Progenitor cell of endocrine pancreas (in vitro differentiated cells): ENCODE measurements at places on chromosomes 11 and 22. TPM values are rescaled to one million over a fixed set of nuclear protein-coding genes. Genes with fewer than 3 reads are reported as not detected.

- no peaks in the 10 kb centered on the region for H3K27me3 ChIP-seq
- no peak for DNase-seq
Observed at GRCh38 chr11:70307176-70307575, 36.7 kb downstream of the PPFIA1 start.

DNA sequence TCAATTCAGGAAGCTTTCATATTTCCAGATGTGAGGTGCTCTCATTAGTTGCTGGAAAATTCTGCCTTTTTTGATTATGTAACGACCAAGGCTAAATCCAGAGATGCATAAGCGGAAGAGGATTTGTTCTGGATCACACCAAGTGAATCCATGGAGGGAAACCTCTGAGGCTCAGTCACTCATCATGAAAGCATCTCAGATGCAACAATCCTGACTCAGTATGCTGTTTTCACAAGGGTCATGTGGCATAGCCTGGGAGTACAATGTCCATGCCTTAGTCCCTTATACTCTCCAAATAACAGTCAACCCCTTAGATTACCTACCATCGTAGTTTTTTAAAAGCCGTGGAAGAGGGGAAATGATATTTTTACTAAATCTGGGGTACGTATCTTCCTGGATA lies 445.6 kb downstream of the NTM start:
- no peak overlapping the region for H3K4me3 ChIP-seq
- peaks cover 2% of the 10 kb centered on the region for H3K4me1 ChIP-seq

The IZUMO1R gene
- not detected in 2 replicates for total RNA-seq

The DDIAS gene
- total RNA-seq, result 7.1 and 7.8 TPM in 2 replicates

DNA sequence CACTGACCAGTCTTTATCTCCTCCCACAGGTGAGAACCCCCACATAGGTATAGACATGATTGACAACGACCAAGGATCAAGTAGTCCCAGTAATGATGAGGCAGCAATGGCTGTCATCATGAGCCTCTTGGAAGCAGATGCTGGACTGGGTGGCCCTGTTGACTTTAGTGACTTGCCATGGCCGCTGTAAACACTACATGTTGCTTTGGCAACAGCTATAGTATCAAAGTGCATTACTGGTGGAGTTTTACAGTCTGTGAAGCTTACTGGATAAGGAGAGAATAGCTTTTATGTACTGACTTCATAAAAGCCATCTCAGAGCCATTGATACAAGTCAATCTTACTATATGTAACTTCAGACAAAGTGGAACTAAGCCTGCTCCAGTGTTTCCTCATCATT lies 76.5 kb downstream of the BTBD10 start:
- no peak overlapping the region for H3K27ac ChIP-seq
- H3K4me1 ChIP-seq, result peaks cover 3% of the 10 kb centered on the region
- DNase-seq, result no peak

The TCIRG1 gene
- total RNA-seq, result 33.6 and 35.5 TPM in 2 replicates

The TMEM80 gene
- 29.4 and 32.6 TPM in 2 replicates for total RNA-seq

The NLRP14 gene
- 0.26 and 0.29 TPM in 2 replicates for total RNA-seq

- H3K4me3 ChIP-seq, result no peak overlapping the region
- peaks cover 2% of the 10 kb centered on the region for H3K4me1 ChIP-seq
- no peak overlapping the region for H3K27ac ChIP-seq
Observed at GRCh38 chr22:45150139-45150538, 13.6 kb upstream of the NUP50 start.

The SLC37A2 gene
- 0.51 and 0.62 TPM in 2 replicates for total RNA-seq

GRCh38 chr11:62402960-62403730 lies 15.7 kb upstream of the SCGB1A1 start:
- no peak overlapping the region for H3K4me3 ChIP-seq
- no peaks in the 10 kb centered on the region for H3K36me3 ChIP-seq
- H3K27me3 ChIP-seq, result peaks cover 2% of the 10 kb centered on the region
- H3K27ac ChIP-seq, result no peak overlapping the region

DNA sequence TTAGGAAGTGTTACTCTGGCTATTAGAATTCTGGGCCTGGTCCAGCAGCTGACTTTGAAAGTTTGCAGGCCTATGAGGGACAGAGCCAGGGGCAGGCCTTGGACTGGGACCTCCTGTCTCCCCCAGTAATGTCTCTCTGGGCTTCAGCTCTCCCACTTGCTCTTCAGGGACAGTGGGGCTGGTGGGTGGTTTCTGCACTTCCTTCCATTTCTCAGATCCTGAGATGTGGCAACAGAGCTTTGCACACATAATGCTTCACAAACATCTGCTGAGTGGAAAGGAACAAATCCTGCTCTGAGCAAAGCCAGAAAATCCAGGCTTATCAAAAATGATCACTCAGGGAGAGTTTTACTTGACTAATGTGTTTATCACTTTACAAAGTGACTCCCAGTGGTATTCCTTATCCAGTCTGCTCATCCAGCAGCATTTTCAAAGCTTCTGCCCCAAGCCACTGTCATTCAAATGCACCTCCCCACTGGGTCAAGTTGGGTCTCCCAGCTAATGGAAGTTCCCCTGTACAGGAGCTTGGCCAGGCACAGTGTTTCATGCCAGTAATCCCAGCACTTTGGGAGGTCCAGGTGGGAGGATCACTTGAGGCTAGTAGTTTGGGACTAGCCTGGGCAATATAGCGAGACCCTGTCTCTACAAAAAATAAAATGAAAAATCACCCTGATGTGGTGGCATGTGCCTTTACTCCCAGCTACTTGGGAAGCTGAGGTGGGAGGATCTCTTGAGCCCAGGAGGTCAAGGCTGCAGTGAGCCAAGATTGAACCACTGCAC lies 13.5 kb upstream of the OSBP2 start:
- DNase-seq, result no peak
- peaks cover 7% of the 10 kb centered on the region for H3K27me3 ChIP-seq
- H3K4me3 ChIP-seq, result no peak overlapping the region
- no peak overlapping the region for H3K27ac ChIP-seq
- no peaks in the 10 kb centered on the region for H3K36me3 ChIP-seq

DNA sequence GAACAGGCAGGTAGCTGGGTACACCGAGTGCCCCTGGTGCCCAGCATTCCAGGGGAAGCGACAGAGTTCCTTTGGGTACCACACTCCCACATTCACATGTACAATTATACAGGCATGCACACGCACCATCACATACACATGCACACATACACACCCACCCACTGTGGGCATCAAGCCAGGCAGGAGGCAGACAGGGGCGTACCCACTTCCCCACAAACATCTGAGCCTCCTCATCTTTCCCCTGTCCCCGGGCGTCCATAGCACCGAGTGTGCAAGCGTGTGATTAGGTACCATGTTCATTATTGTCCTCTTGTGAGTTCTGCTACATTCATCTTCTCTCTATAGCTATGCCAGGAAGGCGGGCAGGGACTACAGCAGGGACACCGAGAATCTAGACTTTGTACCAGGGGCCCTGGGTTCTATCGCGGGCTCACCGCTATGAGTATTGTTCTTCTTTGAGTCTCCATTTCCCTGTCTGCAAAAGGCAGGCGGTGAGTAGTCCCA lies 2.1 kb upstream of the CARD10 start:
- peaks cover 6% of the 10 kb centered on the region for H3K27me3 ChIP-seq
- peaks cover 5% of the 10 kb centered on the region for H3K36me3 ChIP-seq
- H3K4me1 ChIP-seq, result peaks cover 9% of the 10 kb centered on the region

The PGA4 gene
- 0.36 and 0.81 TPM in 2 replicates for total RNA-seq

- no peaks in the 10 kb centered on the region for H3K36me3 ChIP-seq
- H3K27ac ChIP-seq, result no peak overlapping the region
- H3K4me3 ChIP-seq, result no peak overlapping the region
Observed at GRCh38 chr11:5367448-5368074, 16.1 kb upstream of the OR51M1 start.

The KCNJ1 gene
- total RNA-seq, result not detected in 2 replicates

- H3K27me3 ChIP-seq, result peaks cover 61% of the 10 kb centered on the region
- H3K27ac ChIP-seq, result no peak overlapping the region
- no peaks in the 10 kb centered on the region for H3K36me3 ChIP-seq
Observed at GRCh38 chr11:2222451-2222850, 47.9 kb downstream of the ASCL2 start.

DNA sequence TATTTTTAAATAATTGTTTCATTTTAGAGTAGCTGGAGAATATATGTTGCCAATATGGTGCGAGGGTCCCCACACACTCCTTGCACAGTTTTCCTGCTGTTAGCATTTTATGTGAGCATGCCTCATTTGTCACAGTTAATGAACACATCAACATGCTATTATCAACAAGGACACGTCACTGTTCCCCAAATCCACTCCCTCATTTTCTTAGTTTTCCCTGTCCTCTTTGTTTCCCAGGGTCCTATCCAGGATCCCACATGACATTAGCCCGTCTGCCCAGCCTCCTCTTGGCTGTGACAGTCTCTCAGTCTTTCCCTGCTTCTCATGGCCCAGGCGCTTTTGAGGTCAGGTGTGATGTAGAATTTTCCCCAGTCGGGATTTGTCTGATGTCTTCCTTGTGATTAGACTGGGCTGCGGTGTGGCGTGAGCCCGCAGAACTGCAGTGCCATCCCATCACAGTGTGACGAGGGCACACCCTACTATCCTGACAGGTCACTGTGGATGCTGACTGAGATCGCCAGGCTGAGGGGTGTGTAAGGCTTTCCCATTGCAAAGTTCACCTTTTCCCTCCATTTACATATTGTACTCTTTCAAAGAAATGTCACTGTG lies 450.6 kb upstream of the B3GAT1 start:
- peaks cover 24% of the 10 kb centered on the region for H3K27me3 ChIP-seq
- H3K36me3 ChIP-seq, result no peaks in the 10 kb centered on the region
- H3K4me1 ChIP-seq, result no peaks in the 10 kb centered on the region
- H3K4me3 ChIP-seq, result no peak overlapping the region

DNA sequence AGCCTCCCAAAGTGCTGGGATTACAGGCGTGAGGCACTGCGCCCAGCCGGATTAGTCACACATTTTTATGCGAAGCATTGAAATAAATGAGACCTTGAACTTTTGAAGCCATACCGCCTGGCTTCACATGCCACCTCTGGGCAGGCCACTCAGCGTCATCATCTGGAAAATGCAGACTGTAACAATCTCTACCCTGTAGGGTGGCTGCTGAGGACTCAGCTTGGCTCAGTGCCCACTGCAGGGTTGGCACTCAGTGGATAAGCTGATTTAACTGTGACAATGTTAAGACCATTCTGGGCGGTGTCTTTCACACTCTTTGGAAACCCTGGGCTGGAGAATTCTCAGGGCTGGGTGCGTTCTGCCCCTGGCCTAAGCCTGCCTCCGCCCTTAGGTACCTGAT lies 8.5 kb downstream of the SH3BP1 start:
- no peak overlapping the region for H3K27ac ChIP-seq
- H3K36me3 ChIP-seq, result peaks cover 3% of the 10 kb centered on the region
- no peaks in the 10 kb centered on the region for H3K27me3 ChIP-seq

- no peaks in the 10 kb centered on the region for H3K36me3 ChIP-seq
- peaks cover 31% of the 10 kb centered on the region for H3K27me3 ChIP-seq
- no peak overlapping the region for H3K4me3 ChIP-seq
- no peak overlapping the region for H3K27ac ChIP-seq
Observed at GRCh38 chr11:45590743-45591142, 74.7 kb downstream of the CHST1 start.

GRCh38 chr22:39073981-39074380 lies 3.1 kb upstream of the APOBEC3G start:
- no peak overlapping the region for H3K4me3 ChIP-seq
- DNase-seq, result no peak
- H3K36me3 ChIP-seq, result no peaks in the 10 kb centered on the region
- H3K27me3 ChIP-seq, result no peaks in the 10 kb centered on the region
- H3K4me1 ChIP-seq, result peaks cover 29% of the 10 kb centered on the region

DNA sequence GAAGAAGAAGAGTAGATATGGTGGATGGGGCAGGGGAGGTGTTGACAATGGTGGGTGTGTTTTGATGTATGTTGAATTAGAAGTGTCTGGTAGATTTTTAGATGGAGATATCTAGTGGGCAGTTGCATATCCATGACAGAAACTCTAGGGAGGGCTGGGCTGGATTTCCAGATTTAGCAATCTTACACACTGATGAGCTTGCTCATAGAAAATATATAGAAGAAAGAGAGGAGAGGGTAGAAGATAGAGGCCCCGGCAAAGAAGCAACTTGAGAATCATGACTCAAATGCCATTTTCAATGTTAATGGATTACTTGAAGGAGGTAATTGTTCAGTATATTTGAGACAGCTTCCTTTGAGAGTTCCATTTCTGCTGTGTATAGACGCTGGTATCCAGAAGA lies 8.2 kb downstream of the REXO2 start:
- H3K4me1 ChIP-seq, result peaks cover 2% of the 10 kb centered on the region
- H3K27me3 ChIP-seq, result no peaks in the 10 kb centered on the region
- peaks cover 20% of the 10 kb centered on the region for H3K36me3 ChIP-seq
- no peak overlapping the region for H3K27ac ChIP-seq

DNA sequence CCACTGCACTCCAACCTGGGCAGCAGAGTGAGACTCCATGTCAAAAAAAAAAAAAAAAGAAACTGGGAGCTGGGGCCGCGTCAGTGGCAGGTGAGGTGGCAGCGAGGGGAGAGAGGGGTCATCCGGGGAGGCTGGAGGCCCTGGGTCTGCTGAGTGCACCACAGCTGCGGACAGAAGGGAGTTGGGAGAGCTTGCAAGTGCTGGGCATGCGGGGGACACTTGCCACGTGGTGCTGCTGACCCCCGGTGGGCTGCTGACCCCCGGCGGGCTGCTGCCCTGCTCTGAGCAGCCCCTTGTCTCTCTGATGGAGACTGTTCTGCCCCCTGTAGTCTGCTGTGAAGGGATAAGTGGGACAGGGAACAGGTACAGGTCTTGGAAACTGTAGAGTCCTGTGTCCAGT lies 2.6 kb downstream of the DRAP1 start:
- H3K36me3 ChIP-seq, result peaks cover 5% of the 10 kb centered on the region
- DNase-seq, result no peak
- no peaks in the 10 kb centered on the region for H3K27me3 ChIP-seq
- H3K27ac ChIP-seq, result no peak overlapping the region
- no peak overlapping the region for H3K4me3 ChIP-seq

DNA sequence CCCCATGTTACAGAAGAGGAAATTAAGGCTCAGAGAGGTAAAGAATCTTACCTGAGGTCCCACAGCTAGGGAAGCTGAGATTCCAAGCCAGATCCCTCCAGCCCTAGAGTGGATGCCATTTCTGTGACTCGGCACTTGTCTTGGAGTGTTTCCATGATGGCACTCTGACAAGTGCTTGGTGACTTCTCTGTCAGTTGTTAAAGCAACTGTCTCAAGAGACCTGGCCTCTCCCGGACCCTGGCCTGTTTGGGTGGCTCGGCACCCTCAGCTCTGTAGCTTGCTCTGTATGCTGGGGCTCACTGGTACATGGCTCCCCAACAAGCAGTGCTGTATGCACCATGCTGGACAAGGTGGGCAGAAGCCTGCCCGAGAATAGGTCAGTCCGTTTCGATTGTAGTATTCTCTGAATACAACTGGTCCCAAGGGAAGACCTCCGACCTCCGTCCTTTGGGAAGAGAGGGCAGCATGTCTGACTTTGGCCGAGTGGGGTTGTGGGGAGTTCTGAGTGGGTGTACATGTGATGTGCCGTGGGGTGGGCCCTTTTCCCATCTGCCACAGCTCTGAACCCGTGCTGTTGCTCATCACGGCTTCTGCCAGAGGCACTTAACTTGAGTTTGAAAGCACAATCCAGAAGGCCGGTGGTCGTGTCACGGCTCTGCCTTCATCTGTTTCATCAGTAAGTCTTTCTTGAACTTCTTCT lies 12.4 kb downstream of the ACO2 start:
- no peaks in the 10 kb centered on the region for H3K4me1 ChIP-seq
- no peak overlapping the region for H3K27ac ChIP-seq
- no peak for DNase-seq
- H3K4me3 ChIP-seq, result no peak overlapping the region
- H3K27me3 ChIP-seq, result no peaks in the 10 kb centered on the region
- H3K36me3 ChIP-seq, result no peaks in the 10 kb centered on the region
